Effector memory CD8-positive, alpha-beta T cell (primary cell): ENCODE measurements at places on chromosomes 3 and 15.

DNA sequence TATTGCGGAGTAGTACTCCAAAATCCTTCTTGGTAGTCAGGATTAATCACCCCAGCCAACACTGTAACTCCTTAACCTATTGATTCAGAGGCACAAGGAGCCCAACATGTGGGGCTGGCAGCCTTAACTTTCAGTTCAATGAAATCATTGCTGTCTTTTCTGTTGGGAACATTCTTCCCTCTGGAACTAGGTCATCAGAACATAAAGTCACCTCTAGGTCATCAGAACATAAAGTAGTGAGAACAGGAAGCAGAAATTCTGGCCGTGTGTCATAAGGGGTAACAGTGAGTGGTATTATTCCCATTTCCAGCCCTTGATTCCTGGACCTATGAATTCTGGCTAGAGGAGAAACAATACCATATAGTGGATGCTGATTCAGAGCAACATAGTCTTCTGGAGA lies 71.5 kb upstream of the TNIK start:
- no peaks in the 10 kb centered on the region for H3K27me3 ChIP-seq
- no peaks in the 10 kb centered on the region for H3K36me3 ChIP-seq
- no peak overlapping the region for H3K4me3 ChIP-seq
- no peak overlapping the region for H3K27ac ChIP-seq

DNA sequence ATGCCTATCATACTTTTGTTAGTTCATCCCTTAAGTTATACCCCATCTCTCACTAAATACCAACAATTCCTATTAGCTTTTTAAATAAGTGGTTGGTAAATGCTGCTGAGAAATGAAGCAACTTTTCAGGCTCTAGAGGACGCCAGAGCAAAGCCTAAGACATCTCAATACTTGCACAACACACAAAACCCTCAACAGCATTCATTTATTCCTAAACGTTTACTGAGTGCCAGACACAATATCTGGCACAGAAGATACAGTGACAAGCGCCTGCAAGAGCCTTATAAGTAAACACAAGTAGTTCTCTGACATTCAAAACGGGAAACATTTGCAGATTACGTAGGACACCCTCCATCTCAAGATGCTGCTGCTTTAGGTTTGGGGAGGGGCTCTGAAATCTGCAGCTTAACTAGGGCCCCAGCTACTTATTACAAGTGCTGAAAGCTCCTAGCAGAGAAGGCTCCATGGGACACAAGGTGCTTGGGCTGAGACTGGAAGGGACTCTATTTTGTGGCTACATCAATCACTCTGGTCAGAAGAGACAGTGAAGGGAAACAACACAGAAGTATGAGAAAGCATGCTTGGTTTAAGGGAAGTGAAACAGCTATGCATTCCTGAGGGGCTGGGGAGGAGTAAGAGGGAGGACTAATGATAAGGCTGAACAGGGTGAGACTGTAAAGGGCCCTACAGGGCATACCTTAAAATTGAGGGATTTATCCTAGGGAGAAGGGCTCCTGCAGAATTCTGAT lies 311.3 kb downstream of the PLCL2 start:
- peaks cover 3% of the 10 kb centered on the region for H3K4me1 ChIP-seq
- H3K4me3 ChIP-seq = no peak overlapping the region
- no peaks in the 10 kb centered on the region for H3K36me3 ChIP-seq
- no peak for DNase-seq
- no peaks in the 10 kb centered on the region for H3K27me3 ChIP-seq

DNA sequence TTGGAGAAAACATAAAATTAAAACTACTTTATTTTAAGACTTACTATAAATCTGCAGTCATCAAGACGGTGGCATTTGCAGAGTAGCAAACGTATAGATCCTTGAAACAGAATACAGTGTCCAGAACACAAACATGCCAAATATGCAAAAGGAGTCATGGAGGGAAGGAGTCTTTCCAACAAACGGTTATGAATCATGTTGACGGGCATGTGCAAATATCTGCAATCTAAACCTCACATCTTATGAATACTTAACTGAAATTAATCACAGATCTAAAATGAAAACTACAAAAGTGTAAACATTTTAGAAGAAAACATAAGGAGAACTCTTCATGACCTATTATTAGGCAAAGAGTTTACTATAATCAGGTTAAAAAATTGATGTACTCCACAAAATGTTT lies 69.4 kb downstream of the TFRC start:
- H3K4me1 ChIP-seq = peaks cover 3% of the 10 kb centered on the region
- no peak overlapping the region for H3K27ac ChIP-seq
- no peak for DNase-seq

DNA sequence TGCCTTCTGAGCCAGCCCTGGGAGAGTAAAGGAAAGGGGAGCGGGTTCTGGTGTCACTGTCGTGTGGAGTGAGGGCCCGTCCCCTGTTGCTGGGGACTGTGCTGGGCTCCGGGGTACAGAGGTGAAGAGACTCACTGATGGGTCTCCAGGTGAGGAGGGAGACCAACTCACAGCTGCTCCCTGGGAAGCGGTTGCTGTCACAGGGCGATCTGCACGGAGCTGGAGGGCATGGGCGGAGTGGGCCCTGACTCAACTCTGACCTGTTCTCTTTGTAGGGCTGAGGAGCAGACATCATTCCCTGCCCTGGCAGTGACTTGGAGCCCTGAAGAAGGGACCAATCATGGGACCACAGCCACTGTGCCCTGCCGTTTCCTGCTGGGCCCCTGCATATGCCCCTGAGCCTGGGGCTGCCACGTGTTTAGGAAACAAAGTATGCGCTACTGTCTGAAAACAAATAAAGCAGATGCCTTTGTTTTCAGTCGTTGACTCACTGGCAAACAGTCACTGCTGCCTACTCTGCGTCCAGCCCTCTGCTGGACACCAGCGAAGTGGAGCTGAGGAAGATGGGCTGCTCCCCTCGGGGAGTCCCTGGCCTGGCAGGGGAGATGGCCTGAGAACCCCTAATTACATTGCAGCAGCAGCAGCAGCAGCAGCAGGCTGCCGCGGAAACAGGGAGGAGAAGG lies 22.9 kb upstream of the PLXNA1 start:
- peaks cover 6% of the 10 kb centered on the region for H3K4me1 ChIP-seq
- H3K27ac ChIP-seq = peak overlapping the region; percentile 75
- DNase-seq = no peak
- H3K27me3 ChIP-seq = peaks cover 5% of the 10 kb centered on the region
- H3K4me3 ChIP-seq = no peak overlapping the region
- H3K36me3 ChIP-seq = no peaks in the 10 kb centered on the region

GRCh38 chr15:101697488-101697887 lies 26.8 kb downstream of the TARS3 start:
- no peak overlapping the region for H3K4me3 ChIP-seq
- no peak for DNase-seq
- peaks cover 58% of the 10 kb centered on the region for H3K36me3 ChIP-seq

- no peak for DNase-seq
- no peaks in the 10 kb centered on the region for H3K36me3 ChIP-seq
These were observed 36.4 kb downstream of the MB21D2 start for GRCh38 chr3:192881159-192881786.

DNA sequence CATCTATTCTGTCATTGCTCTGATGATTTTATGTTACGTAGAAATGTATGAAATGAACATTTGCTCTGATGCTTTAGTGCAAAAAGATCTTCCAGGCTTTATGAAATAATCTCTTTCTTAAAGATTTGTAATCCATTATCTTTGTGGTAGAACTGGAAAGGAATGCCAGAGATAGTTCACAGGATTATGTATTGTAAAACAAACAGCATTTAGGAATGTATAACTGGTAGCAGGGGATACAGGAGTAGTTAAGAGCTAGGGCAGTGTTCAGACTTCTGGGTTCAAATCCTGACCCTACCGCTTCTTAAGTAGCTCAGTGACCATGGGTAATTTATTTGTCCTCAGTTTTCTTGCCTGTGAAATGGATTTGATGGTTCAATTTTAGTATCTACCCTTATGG lies 429.8 kb upstream of the TPM1 start:
- H3K36me3 ChIP-seq = no peaks in the 10 kb centered on the region
- no peak overlapping the region for H3K27ac ChIP-seq
- H3K4me3 ChIP-seq = no peak overlapping the region
- no peak for DNase-seq
- H3K4me1 ChIP-seq = no peaks in the 10 kb centered on the region

DNA sequence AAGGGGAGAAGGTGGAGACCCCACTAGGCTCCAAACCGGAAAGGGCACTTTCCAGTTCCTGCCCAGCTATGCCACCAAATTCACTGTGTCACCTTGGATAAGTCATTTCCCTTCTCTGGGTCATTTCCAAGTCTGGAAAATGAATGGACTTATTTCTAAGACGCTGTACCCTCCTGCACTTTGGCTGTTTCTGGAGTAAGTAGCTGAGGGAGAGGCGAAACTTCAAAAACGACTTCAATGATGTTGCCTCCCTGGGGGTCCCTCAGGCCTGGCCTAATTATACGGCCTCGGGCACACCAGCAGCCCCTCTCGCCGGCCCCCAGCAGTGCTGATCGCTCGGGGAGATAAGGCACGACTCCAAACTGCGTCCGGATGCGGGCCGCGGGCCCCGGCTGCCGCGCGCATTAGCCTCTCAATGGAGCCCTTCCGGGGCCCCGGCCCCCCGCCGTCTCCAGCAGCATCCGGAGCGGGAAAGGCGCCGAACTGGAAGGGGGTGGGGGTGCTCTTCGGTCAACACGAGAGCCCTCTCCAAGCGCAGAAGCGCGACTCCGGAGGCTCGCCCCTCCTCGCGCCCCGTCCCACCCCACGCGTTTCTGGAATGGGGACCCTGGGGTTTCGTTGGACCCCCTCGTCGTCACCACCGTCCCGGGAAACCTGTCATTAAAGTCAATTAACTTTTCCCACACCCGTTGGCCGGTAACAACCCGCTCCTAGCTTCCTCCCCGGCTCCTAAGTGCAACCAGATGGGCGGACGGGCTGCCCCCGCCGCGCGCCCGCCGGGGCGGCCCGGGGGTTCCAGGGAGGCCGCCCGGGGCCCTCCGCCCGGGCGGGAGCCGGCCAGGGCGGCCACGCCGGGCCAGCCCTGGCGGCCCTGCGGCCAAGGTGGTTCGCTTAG lies 4.8 kb downstream of the HES1 start:
- H3K27ac ChIP-seq = no peak overlapping the region
- no peak for DNase-seq
- peaks cover 10% of the 10 kb centered on the region for H3K36me3 ChIP-seq
- H3K4me3 ChIP-seq = peak overlapping the region; percentile 40
- peaks cover 85% of the 10 kb centered on the region for H3K27me3 ChIP-seq
